ENCODE measurements at places on chromosomes 4 and X. TPM values are rescaled to one million over a fixed set of nuclear protein-coding genes. Genes with fewer than 3 reads are reported as not detected.

DNA sequence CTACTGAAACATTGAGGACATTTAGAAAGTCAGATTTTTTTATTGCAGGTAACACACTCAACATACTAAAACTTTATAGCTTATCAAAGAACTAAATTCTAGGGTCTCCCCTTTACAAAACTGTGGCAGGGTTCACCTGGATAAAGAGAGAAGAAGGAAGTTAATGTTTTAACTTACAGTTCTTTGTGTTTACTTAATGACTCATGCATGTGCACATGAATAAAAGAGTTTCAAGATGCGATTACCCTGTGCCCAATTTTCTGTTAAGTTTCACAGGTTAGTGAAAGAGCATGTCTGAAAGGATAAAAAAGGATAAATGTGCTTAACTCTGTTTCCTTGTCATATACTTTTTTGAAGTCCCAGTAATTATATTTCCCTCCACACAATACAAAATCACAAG is 16.8 kb downstream of the DCAF8L1 start:
- H3K27ac ChIP-seq, result no peak overlapping the region
- no peak for DNase-seq
- H3K4me1 ChIP-seq, result no peaks in the 10 kb centered on the region

DNA sequence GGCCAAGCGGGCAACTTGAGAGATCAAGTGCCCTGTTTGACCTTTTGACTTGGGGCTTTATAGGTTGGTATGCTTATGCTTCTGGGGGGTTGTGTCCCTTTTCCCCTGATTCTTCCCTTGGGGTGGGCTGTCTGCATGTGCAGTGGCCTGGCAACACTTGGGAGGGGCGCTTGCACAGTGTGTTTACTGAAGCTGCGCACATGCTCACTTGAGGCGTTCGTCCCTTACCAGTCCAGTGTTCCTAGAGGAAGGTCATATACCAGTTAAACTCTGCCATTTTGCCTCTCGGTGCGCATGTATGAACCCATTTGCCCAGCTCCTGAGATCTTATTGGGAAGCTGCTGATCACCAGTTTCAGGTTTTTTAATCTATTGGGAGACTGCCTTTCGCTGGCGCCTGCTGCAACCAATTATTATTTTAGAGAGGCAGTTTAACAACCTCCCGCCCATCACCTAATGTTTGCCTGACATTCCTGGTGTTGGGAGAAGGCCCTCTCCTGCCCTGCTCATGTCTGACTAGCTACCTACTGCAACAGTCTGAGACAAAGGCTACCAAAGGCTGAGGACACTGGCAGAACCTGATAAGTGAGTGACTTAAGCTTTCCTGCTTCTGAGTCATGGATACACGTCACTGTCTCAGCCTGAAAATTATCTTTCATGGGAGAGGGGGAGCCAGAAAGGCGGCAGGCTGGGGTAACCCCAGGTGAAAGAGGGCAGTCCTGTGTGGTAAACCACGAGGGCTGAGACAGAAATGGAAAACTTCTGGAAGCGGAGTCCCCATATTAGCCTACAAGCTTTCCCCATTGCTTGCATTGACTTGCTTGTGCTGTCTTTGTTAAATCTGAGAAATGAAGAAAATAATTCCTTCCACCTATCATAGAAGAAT is 97.6 kb downstream of the CPE start:
- H3K27me3 ChIP-seq, result no peaks in the 10 kb centered on the region
- H3K4me1 ChIP-seq, result no peaks in the 10 kb centered on the region
- no peak for DNase-seq

MAGEC2 gene
- total RNA-seq, result not detected

VCX gene
- 10.2 TPM for total RNA-seq

RHOXF1 gene
- 27.5 TPM for total RNA-seq

Measured in prostate gland (tissue), 2 donors.